ENCODE measurements at places on chromosomes 1 and 21.

- no peak for DNase-seq
Measured at GRCh38 chr1:184943998-184944397, 30.3 kb downstream of the NIBAN1 start.

DNA sequence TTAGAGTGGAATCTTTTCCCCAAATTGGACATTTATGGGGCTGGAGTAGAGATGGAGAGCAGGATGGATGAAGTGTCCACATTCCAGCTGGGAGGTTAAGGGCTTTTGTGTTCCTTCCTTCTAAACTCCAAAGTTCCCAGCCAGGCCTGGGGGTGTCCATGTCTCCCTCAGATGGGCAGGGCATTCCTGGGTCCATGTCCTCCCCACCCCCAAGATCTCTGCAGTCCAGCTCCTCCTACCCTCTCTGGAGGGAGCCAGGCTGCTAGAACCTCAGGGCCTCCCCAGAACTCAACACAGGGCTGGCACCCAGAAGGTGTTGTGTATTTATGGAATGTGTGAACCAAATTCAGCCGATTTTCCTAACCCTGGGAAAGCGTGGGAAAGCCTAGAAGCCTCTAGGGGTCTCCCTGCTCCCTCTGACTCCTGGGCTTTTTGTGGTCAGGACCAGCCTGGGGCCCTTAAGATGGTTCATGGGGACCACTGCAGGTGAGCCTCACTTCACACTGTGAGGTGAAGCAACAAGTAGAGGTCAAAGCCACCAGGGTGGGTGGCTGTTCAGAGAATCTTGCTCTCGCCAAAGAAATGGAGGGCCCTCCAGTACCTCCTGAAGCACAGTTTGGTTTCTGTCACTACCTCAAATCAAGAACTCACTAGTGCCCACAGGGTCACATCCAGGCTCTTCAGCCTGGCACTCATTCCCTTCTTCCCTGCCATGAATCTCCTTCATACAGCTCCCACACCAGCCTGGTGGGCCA lies 54.8 kb downstream of the GLIS1 start:
- DNase-seq, result no peak

DNA sequence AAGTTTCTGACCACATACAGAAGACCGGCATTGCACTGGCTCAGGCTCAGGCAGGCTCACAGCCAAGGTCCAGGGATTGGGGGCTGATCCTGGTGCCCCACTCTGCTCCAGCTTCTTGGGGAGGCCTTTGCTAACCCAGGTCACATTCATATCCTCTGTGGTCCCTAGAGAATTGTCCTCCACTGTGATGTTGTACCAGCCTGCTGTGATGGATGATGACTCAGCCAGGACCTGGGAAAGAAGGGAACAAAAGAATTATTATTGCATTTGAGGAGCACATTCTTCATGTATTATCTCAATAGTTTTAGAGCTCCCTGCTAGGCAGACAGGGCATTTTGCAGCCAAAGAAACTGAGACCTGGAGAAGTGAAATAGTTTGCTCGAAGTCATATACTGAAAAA lies 114.3 kb upstream of the ETV3 start:
- DNase-seq, result no peak

DNA sequence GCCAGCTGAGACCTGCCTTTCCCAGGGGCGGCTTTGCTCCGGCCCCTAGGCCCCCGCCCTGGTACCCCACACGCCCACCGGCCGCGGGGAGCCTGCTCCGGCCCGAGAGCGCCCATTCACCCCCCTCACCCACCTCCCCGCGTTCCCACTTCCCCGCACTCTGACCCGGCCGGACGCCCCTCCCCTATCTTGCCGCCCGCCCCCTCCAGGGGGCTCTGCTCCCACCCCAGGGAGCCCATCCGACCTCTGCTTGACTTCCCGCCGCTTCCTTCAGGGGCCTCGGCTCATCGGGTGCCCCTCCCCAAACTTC lies 466 bp downstream of the HTR6 start:
- no peak for DNase-seq

GRCh38 chr1:23381233-23381885 lies 11.7 kb upstream of the ZNF436 start:
- no peak for DNase-seq

GRCh38 chr1:66984491-66984890 lies 59.7 kb downstream of the MIER1 start:
- DNase-seq, result no peak

DNA sequence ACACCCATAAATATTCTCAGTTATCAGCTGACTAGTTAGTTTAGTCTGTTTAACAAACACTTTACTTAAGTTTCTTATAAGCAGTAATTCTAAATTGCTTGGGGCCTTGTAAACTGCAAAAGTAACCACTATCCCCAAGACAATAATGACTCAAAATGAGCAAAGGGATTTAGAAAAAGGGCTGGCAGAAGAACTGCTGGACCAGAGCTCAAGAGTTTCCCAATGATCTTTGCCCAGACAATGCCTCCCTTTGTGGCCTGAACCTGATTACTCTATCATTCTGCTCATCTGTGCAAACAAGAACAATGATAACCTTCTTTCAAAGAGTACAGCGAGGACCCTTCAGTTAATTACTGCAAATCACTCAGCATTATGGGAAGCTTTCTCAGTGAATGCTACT lies 123.5 kb downstream of the TIAM1 start:
- DNase-seq, result no peak

- no peak for DNase-seq
Measured at GRCh38 chr1:227317523-227318015, 723 bp downstream of the CDC42BPA start.

DNA sequence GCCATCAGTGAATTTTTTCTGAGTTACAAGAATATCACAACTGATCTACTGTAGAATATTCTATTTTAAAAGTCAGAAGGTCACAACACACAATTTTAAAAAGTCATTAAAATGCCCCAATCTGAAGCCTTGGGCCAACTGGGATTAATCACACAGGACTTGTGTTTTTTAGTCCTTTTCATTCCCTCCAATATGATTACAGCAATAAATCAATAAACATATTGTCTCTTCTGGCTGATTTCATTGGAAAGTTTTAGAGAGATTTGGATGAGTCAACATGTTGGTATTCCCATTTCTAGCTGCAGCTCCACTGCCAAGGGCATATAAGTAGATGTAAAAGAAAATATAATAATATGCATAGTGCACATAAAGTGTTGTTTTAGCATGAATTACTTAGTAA lies 85.8 kb downstream of the NIBAN1 start:
- DNase-seq, result no peak

DNA sequence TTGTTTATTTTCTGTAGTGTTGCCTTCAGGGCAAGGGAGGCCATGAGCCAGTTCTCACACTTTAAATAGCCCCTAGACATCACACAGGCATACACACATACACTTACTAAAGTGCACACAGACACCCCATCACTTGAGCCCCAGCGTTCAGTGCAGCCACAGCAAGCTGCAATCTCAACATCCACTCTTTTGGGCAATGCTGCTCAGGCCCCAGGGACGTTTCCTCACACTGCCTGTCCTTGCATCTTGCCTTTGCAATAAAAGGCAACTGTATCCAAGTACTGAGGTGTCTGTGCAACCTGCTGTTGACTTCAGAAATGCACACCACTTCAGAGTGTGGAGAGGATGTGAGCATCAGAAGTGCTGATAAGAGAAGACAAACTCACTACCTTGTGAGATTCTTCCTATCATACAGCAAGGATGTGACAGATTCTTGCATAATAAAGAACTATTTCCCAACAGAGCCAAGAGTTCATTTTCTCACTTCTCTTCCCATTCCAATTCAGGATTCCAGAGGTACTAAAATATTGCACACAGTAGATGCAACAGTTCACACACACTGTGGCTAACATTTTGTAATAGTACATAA lies 36.2 kb downstream of the IRF2BP2 start:
- DNase-seq, result no peak

- no peak for DNase-seq
Measured at GRCh38 chr1:232795497-232796053, 9.6 kb upstream of the MAP10 start.

GRCh38 chr21:38123626-38124025 lies 133.2 kb upstream of the KCNJ15 start:
- DNase-seq, result no peak

- DNase-seq, result no peak
Measured at GRCh38 chr1:226804907-226805759, 65.3 kb upstream of the PSEN2 start.
